ENCODE measurements at places on chromosomes 4 and X.
A peak's percentile ranks its signal among the peaks of the same experiment; 100 is the strongest.

DNA sequence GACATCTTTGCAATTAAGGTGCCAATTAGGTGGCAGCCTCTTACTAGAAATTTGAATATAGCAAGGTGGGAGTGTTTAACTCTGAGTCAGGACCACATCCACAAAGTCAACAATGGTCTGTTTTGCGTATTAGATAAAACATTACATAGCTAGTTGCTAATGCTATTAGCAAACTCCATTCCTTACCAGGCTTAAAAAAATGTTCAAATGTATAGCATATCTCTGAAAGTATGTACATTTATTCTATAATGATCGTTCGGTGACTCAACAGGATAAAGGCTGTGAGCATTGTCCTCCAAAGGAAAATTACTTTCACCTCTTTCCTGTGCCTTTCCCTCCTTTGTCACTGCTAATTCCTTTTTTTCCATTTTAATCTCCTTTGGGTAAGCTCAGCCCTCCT is 74.5 kb downstream of the SYTL5 start:
- no peak for DNase-seq

DNA sequence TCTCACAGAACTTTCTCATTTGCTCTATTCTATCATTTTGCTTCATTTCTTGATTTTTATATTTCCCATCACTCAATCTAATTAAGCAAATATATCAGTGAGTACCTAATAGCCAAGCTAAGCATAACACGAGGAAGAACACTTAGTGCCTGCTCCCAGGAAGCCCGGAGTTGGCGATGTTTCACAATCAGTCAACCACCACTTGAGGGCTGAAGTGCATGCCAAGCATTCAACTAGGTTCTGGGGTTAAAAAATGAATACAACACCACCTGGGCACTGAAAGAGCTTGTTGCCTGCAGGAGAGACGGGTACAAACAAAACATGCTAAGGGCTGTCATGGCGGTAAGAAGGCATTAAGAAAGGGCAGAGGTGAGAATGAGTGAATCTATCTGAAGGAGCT is 47.5 kb downstream of the UCHL1 start:
- no peak for DNase-seq

GRCh38 chr4:181424362-181425016 is 818.7 kb upstream of the TENM3 start:
- DNase-seq: no peak

GRCh38 chr4:115675719-115676118 is 562.3 kb upstream of the NDST4 start:
- DNase-seq: no peak

DNA sequence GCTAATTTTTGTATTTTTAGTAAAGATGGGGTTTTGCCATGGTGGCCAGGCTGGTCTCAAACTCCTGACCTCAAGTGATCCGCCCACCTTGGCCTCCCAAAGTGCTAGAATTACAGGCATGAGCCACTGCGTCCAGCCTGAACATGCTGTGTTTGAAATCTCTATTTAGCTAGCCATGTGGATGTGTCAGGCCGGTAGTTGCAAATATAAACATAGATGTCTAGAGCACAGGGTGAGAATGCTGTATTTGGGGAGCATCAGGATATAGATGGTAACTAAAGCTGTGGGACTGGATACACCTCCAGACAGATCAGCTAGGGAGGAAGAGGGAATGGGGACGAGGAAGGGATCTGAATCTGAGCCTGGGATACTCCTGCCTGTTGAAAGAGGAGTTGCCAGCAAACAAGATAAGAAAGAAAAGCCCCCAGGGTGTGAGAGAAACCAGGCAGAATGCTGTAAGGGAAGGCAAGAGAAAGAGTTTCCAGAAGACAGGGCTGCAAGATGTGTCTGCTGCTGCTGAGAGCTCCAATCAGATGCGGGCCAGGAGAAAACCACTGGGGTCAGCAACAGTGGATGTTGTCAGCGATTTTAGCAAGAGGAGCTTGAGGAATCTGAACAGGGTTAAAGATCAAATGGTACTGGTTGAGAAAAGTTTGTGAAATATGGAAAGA is 177.4 kb downstream of the PALLD start:
- DNase-seq: no peak

DNA sequence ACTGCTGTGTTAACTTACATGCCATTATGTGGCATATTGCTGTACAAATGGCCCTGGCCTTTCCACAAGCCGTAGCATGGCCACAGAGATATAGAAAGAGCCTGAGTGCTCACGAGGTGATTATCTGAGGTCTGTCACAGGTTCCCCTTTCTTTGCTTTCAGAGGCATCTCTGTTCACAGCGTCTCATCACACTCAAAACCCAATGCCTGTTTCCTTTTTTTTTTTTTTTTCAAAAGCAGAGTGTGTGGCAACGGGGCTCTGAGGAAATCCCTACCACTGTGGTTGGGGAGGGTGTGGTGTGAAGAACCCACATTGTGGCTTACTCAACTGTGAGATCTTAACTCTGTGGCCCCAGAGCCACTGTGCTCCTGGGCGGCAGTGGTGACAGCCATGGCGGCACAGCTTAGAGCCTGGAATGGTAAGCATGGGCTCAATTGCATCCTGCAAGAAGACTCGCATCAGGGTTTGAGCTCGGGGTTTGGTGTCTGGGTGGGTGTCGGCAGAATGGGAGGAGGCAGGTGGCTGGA is 30.8 kb downstream of the RTL5 start:
- no peak for DNase-seq

GRCh38 chrX:13536551-13536950 is 32.9 kb upstream of the EGFL6 start:
- no peak for DNase-seq

- no peak for DNase-seq
These were observed 48.8 kb downstream of the PTCHD1 start for GRCh38 chrX:23383411-23383810.

- DNase-seq: no peak
These were observed 15.0 kb downstream of the RADX start for GRCh38 chrX:106626789-106627188.

- no peak for DNase-seq
These were observed 105.6 kb downstream of the EFNB1 start for GRCh38 chrX:68934421-68934820.

- DNase-seq: no peak
These were observed 116.8 kb downstream of the AFAP1 start for GRCh38 chr4:7822877-7823276.

DNA sequence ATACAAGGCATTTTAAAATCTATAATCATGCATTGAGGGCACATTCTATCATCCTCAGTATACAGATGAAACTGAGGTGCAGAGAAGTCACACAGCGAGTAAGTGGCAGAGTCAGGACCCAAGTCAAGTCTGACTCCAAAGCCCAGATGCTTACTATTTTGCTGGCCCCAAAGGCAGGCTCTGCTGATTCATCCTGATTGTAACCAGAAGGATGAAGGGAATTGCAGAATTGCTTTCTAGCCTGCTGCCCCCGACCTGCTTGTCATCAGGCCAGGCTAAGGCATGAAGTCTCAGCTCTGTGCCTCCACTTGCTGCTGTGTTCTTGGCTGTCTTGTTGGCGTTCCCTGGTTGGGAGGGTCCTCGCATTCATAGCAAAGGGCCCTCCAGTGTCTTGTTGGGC is 62.7 kb downstream of the SLC9A6 start:
- DNase-seq: no peak

DNA sequence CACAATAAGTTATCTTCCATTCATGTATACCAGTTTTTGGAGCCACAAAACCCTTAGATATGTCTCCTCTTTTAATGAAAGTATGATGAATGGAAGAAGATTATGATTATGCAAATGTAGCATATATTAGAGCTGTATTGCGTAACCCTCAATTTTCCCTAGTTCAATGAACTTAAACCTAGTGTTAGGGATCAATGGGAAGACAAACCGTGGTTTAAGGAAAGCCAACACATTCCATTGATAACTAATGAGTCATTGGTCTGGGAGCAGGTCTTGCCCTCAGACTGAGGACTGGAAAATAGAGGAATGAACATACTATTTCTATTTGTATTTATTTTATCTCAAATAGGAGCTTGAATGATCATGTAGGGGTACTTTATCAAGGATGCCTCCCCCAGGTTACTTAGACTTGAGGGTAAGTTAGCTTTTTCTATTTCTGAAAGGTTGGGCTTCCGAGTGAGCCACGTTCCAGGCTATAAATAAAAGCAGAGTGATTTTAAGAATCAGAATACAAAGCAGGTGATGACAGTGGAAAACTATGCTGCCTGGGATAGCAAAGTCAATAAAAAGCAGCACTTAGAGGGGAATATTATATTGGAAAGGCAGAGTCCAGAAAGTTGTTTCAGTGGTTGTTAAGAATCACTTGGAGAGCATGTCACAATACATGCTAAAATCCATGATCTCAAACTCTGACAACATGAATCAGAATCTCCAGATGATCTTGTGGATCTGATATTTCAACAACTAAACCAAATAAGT is 356.0 kb downstream of the ADAM29 start:
- no peak for DNase-seq

- no peak for DNase-seq
These were observed 39.5 kb downstream of the FHDC1 start for GRCh38 chr4:152975380-152976211.

GRCh38 chrX:42992199-42992943 is 214.4 kb upstream of the PPP1R2C start:
- DNase-seq: no peak

- DNase-seq: no peak
These were observed 123.4 kb downstream of the SPCS3 start for GRCh38 chr4:176443117-176443516.

GRCh38 chr4:121791481-121791880 is 9.6 kb upstream of the EXOSC9 start:
- DNase-seq: no peak

DNA sequence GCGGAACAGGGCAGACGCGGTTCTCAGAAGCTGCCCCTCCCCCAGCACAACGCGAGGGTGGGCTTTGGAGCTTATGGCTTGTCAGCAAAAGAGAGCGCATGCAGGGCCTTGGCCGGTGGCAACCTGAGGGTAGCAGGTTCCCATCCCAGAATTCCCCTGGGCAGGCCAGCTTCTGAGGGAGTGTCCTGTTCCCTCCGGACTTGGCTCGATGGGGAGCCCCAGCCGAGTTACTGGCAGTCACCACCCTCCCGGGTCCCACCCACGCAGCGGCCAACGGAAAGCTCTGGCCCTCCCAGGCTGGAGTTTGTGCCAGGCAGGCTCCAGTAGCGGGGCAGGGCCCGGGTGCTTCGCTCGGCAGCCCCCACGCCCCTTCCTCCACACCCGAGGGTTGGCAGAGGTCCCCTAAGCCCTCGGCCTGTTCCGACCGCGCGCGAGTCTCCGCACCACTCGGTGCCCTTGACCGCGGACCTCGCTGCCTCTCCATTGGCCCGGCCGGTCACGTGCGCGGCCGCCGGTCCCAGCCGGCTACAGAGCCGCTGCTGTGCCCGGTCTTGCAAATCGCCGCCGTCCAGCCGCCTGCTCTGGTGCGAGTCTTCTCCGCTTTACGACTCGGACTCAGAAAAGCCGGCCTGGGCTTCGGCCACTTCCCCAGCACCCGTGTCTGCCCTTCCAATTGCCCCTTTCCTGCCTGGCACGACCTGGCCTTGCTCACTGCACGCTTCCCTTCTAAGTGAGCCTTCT is 20.9 kb upstream of the MTM1 start:
- no peak for DNase-seq

GRCh38 chr4:78610546-78611214 is 59.1 kb downstream of the ANXA3 start:
- peak; percentile 60 for DNase-seq

- DNase-seq: no peak
These were observed 2.2 kb downstream of the FAT4 start for GRCh38 chr4:125316791-125317524.

GRCh38 chr4:39348371-39349315 is 17.5 kb downstream of the RFC1 start:
- DNase-seq: no peak

DNA sequence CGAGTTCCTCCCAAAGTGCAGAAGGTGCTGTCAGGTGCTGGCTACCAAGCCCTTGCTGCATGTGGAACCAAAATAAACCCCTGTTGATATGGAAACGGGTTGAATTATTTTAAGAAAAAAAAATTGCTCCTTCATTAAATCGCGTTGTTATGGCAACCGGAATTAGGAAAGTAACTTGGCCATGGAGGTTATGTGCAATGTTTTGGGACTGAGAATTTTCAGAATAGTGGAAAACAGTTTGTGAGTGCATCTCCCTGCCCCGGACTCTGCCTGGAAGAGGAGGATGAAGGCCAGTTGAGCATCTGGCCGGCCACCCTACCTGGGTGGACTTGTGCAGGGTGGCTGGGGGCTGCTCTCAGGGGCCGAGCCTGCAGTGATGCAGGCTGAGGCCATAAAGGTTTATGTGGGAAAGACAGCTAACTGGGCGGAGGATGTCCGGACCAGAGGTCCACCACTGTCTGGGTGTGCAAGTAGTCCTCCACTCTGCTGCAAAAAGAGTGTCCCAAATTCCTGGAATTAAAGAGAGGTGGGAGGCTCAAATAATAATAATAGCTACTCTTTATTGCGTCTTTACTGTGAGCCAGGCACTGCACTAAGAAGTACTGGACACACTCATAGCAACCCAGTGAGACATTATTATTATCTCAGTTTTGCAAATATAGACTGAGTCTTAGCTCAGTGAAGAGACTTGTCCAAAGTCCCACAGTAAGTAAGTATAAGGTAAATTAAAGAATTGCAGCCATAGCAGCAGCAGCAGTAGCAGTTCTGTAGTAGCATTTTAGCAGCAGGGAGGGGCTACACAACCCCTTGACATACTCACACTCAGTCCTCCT is 20.6 kb downstream of the RTL5 start:
- no peak for DNase-seq

DNA sequence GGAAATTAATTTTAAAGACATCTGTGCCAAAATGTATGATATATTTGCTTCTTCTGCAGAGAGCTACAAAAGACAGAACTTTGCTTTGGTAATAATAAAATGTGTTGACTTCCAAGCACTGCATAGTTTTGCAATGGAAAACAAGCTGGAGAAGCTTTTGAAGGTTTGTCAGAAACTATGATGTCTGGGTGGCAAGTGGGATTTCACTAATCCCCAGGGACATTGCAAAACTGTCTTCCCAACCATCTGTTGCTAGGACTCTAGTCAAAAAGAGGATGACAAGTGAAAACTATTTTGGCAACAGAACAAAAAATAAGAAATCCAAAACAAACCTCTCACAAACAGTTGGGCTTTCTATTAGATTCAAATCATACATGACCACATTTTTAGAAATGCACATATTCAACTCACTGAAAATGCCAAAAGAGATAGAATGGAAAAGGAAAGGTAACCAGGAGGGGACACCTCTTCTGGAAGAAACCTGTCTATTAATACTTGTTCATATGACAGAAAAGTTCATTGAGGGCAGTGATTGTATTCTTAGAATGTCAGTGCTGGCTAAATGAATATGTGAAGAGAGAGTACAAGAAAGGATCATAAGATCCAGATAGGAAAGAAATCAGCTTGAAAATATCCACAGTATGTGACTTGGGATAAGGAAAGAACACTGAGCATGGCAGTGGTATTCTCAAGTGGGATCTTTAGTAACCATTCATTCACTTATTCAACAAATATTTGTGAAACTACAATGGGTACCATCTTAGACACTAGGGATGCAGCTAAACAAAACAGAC is 228.0 kb downstream of the RASL11B start:
- no peak for DNase-seq

- DNase-seq: no peak
These were observed 1.3 kb downstream of the AFF1 start for GRCh38 chr4:86935853-86936733.
